Stimulated activated CD8-positive, alpha-beta memory T cell treated with anti-CD3 and anti-CD28 coated beads, Interleukin-4, amount 100 ng/mL, for 4 hours (primary cell): ENCODE measurements at places on chromosomes 7 and 10.

DNA sequence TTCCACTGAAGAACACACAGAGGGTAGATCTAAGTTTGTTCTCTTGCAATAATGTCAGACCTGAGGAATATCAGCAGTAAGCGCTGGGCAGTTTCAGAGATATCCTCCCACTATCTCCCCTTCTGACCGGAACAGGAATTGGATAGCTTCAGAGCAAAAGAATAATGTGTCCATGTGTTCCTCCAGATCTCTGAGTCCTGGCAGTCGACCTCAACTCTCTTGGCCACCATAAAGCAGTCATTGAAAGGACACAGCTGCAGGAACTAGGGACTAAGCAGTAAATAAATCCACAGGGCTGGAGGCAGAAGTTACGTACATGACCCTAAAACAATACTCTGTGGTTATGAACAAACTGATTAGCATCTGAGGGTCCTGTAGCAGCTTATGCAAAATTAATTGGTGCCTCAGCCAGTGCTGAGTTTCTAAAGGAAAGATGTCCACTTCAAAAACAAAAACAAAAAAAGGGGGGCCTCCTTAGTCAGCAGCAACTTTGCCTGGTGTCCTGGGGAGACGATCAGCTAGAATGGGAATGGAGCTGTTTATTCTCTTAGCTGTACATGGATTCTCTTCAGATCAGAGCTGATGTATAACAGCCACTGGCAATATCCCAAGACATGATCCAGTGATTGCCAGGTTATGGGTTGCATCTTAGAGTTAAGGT is 6.4 kb upstream of the PRTFDC1 start:
- DNase-seq: no peak

DNA sequence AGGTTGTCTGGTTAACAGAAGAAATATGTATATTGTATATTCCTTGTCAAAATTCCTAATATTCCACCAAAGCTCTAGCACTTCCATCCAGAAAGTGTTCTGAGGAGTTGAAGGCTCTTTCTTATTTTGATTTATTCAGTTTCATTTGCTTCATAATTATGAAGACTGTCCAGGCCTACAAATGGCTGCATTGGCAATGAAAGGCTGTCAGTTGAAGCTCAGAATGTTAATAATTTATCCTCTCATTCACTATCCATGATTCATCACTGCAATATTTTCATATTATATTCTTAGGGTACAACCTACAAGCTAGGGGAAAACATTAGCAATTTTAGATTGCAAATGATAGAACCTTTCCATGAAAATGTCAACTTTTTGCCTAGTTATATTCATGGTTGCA is 57.3 kb downstream of the ARID5B start:
- DNase-seq: no peak

DNA sequence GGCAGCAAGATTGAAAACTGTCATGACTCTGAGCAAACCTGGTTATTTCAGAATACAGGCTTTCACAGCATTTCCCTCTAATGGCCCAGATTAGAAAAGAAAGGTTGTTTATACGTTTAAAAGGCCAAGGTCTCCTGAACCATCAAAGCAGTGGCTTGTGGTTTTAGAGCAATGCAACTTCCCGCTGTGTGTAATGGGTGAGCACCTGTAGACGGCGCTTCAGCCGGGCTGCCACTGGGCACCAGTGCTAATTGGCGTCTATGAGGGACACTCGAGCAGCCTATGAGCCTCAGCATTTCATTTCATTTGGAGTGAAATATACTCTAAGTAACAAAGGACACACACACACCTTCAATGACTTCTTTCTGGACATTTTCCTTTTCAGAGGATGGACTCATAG is 671.0 kb upstream of the FZD8 start:
- DNase-seq: no peak

- no peak for DNase-seq
These were observed 658.2 kb downstream of the PARD3 start for GRCh38 chr10:34156781-34157425.

DNA sequence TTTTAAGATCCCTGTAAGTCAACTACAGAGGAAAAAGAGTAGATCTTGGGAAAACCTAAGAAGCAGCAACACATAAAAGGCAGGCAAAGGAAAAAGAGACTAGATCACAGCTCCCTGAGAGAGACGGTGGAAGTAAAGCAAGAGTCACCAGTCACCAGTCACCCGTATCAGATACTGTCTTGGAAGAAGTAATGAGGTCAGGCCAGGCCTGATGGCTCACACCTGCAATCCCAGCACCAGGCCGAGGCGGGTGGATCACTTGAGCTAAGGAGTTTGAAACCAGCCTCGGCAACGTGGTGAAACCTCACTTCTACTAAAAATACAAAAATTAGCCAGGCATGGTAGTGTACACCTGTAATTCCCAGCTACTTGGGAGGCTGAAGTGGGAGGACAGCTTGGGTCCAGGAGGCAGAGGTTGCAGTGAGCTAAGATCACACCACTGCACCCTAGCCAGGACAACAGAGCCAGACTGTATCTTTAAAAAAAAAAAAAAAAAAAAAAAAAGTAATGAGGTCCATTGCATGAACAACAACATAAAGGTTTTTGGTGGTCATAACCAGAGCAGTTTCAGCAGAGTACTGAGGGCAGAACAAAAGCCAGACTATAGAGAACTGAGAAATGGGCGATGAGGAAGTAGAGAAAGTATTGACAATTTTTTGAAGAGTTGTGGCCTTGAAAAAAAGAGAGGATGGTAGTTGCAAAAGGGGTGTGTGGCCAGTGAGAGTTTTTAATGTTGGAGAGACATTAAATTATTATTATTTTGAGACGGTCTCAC is 16.9 kb downstream of the ZNF713 start:
- DNase-seq: no peak

GRCh38 chr10:17510242-17510908 is 56.0 kb upstream of the ST8SIA6 start:
- no peak for DNase-seq

GRCh38 chr10:122990278-122990677 is 10.1 kb downstream of the PSTK start:
- no peak for DNase-seq

DNA sequence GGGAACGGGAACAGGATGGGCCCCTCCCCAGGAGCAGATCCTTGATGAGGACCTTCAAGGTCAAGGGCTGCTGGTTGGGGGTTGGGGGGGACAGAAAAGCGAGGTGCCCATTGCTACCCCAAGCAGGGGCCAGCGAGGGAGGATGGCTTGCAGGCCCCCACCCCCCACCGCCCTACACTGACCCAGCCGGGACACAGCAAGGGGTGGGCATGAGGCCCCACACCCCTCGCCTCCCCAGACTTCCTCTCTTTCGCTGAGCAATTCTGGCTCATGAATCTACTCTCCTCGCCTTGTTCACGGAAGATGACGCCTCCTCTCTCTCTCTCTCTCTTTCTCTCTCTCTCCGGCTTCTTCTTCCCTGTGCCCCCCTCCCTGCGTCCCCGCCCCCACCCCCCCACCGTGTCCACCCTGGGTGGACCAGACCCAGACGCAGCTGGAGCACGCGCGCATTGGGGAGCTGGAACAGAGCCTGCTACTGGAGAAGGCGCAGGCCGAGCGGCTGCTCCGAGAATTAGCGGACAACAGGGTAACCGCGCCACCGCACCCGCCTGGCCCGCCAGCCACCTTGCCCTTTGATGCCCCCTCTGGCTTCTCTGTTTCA is 81.1 kb upstream of the GTF2IRD1 start:
- DNase-seq: no peak

GRCh38 chr7:39683216-39683845 is 60.0 kb downstream of the RALA start:
- DNase-seq: no peak

- no peak for DNase-seq
These were observed 73.3 kb upstream of the LYZL2 start for GRCh38 chr10:30702860-30703259.

- no peak for DNase-seq
These were observed 7.4 kb downstream of the ZSCAN21 start for GRCh38 chr7:100057006-100057405.

DNA sequence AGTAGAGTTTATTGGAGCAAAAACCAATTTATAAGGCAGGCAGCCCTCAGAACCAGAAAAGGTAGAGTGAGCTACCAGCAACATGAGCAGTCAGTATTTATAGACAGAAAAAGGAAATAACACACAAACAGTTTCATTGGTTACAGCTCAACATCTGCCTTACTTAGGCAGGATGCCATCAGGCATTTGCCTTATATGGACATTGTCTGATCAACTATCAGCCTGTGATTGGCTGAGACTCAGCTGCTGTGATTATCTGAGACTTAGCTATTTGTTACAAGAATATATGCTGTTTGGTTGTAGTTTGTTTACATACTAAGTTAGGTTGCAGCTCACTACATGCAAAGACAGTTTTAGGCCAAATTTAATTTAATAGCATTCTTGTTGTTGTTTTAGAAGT is 60.4 kb upstream of the CDK1 start:
- no peak for DNase-seq

- no peak for DNase-seq
These were observed 177.7 kb downstream of the CHCHD3 start for GRCh38 chr7:132904209-132904608.

GRCh38 chr10:83037653-83038052 is 1101.7 kb upstream of the GHITM start:
- DNase-seq: no peak

- no peak for DNase-seq
These were observed 311.9 kb upstream of the GNAI1 start for GRCh38 chr7:79822620-79823240.

GRCh38 chr10:123272171-123272570 is 118.0 kb downstream of the BUB3 start:
- DNase-seq: no peak

GRCh38 chr7:132569884-132570614 is 6.2 kb downstream of the PLXNA4 start:
- DNase-seq: no peak

DNA sequence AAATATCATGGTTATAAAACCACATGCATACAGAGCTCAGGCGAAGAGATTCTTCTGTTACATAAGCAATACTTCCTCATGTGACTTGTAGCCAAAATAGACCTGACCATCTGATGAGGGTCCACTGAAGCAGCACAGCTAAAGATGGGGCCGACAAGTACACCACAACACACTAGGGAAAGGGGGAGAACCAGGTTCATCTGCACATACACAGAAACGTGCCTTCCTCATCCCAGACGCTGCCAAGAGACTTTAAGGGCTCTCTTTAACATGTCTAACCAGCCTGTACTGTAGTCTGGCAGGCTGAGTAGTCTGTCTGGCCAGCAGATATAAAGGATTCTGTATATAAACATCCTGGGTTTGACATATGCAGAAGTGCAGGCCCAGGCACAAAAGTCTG is 30.3 kb downstream of the ERCC6 start:
- DNase-seq: no peak

DNA sequence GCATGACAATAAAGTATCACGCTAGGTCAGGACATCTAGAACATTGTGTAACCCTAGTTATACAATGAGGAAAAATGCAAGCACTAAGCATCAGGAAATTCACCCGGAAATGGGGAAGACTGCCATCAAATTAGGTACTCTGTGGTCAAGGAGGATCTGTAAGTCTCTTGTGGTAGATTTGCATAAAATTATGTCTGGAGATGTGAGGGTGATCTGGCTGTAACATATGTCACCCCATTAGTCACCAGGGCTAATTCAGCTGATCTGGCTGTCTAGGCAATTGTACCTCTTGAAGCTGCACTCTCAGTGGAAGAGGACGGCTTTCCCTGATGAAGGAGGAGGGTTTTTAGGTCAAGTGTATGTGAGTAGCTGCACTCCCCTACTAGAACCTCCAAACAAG is 14.8 kb downstream of the AKR1D1 start:
- DNase-seq: no peak

DNA sequence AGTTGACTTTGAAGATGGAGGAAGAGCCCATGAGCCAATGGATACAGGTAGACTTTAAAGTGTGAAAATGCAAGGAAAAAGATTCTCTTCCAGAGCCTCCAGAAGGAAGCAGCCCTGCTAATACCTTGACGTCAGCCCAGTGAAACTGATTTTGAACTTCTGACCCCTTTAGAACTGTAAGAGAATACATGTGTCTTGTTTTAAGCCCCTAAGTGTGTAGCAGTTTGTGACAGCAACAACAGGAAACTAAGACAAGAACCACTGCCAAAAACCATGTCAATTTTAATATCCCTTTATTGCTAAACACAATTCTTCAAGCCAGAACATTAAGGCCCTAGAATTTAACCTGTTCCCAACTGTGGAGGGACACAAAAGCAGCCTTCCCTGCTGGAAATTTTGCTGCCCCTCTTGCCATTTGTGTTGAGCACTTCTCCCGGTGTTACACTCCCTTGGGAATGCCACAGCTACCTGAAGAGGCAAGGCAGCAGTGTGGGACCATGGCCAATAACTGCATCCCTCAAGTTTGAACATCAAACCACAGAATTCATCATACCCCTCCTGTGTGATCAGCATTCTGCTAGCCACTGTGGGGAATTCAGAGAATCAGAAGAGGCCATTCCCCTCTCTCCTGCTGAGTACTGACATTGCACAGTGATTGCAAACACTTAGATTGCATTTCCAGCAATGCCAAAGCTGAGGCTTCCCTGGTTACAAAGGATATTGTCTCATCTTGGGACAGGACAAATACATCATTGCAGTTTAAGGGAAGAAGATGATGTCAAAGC is 12.3 kb upstream of the CCDC172 start:
- no peak for DNase-seq

GRCh38 chr10:13820964-13821337 is 234.2 kb downstream of the PRPF18 start:
- no peak for DNase-seq

DNA sequence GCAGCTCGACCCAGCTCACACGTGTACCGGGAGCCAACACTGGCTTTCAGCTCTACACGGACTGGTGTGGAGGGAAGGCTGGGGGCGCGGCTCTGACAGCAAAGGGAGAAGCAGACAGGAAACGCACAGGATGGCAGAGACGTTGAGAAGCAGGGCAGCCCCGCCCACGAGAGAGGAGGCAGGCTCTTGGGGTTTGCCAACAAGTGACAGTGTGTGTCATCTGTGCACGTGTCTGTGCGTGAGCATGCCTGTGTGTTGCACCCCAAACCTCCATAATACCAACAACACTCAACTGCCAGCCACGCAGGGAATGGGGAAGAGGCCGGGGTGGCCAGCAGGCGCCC is 64.4 kb upstream of the PDGFA start:
- peak; percentile 88 for DNase-seq

DNA sequence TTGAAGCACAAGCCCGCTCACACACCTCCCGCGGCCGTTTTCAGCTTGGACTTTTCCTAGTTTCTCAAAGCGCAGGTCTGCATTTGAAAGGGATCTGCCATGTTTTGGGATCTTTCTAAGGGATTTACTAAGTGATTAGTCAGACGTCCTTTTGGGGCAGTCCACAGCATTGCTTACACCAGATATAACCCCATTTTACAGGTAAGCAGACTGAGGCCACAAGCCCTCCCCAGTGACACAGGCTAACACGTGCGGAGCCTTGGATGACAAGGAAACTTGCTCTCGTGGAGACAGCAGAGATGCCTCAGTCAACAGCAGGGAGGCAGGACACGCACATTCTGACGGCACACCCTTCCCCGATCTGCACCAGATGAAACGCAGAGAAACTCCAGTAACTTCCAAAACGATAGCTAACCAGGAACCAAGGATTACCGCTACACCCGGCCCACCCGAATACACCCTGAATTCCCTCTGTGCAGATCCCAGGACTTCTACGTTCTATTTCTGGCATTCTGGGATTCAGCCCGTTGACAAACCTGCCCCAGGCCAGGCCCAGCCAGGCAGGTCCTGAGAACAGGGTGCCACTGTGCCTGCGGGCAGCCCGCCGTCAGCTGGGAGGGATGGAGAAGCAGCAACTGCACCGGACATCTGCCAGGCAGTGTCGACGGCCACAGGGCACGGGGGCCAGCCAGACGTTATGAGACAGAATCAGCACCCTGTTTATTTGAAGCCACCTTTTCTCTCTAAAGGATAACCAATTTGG is 27.9 kb downstream of the FOXL3 start:
- no peak for DNase-seq

GRCh38 chr7:84939888-84940287 is 247.0 kb downstream of the SEMA3D start:
- DNase-seq: no peak
